ENCODE measurements at places on chromosomes 5 and 9.

DNA sequence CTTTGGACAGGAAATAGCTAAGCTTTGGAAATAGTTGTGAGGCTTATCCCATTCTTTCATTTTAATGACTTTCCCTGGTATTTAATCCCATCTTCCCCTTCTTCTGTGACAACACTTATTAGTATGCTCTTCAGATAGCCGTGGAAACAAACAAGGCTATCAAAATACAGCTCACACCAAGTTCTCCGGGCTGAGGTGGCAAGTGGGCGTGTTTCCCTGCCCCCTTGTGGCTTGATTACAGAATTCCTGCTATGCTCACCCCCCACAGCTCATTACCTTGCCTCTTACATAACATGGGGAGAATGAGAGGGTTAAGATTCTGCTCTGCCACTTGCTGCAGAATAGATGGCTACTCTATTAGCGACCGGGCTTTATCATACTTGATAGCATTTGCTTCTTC is 437.1 kb upstream of the TLE4 start:
- DNase-seq = no peak

DNA sequence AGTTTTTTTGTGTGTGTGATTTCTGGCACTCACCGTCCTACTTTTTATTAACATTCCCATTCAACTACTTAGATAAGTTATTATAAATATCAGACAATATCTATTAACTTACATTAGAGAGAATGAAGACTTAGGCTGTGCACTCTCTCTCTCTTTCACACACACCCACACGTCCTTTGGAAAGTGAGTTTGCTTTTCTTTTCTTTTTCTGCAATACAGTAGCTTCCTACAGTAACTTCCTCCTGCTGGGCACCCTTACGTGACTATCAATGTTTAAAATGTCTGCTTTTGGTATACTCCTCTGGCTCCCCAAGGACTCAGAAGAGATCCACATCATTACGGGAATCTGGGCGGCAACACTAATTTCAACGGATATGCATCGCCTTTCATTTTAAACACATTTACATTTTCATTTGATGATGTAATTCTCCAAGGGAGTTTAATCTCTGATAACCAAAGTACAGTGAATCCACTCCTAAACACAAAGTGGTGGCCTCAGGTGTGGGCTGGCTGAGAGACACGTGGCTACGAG is 179.5 kb downstream of the MAPKAP1 start:
- DNase-seq = no peak

DNA sequence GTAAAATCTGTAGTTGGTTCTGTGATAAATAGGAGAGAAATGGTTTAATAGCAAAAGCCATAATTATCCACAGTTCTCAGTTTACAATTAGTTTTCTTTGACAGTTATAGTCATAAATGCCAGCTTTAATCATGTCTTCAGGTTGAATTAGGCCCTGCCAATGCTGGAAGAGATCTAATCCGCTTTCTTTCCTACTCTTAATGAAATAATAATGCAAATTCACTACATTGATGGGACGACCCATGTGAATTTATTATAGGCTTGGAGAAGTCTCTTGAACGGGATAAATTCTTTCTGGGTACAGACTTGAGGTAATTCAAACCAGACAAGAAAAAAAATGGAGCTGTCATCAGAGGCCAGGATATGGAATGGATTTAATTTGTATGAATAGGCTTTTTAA is 950.4 kb downstream of the EFNA5 start:
- DNase-seq = no peak

DNA sequence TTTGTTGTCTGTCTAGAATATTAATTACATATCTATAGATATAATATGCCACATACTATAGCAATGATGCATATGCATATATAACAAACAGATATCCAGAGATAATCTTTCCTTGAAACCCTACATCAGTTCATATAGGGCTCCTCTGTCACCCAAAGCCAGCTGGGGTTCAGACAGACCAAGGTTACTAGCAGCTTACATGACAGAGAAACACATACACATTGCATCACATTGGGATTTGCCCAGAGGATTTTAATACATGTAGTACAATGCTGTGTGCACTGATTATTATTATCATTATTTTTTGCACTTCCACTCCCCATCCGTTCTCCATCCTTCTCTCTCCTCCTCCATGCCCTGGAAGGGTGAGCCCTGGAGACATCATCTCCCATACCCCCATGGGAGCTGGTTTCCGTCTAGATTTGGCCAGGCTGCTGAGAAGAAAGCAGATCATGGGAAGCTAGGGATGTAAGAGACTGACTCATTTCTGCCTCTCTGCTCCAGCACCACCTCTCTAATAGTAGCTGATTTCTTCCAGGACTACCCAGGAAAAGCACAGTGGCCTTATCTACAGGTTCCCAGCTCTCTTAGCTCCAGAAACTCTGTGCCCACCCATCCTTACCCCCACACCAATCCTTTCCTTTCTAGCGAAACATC is 23.3 kb downstream of the FST start:
- no peak for DNase-seq

DNA sequence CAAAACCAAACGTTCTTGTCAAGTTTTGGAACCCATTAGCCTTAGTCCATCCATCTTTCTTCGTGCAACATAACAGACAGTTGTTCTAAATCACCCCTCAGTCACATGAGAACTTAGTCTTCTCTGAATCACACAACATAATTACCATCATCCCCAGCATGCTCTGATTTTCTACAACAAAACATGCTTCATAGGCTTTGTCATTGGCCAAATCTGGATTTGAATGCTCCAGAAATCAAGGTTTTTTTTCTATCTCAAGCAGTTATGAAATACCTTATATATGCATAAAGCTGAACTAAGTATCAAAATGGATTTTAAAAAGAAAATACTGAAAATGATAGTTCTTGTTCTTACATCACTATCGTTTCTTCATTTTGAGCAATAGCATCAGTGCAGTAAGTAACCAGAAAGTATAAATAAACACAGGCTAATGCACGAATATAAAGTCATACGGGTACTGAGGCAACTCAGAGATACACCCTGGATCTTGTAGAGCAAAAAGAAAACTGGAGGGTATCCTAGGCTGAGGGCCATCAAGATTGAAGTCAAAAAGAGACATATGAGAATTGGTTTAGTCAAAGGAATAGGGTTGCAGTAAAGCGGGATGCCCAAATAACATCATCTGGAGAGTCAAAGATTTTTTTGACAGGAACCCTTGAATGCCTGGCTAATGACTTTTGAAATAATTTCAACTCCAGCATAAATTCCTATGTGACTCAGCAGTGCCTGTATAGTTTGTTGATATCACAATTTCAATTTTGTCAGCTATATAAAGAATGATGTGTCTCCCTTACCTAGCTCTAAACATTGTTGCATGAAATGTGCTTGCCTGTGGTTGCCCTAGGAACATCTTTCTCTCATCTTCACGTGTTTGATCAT is 164.7 kb downstream of the ADAMTSL1 start:
- no peak for DNase-seq

- DNase-seq = no peak
These were observed 212.3 kb downstream of the ICE1 start for GRCh38 chr5:5634817-5635216.

DNA sequence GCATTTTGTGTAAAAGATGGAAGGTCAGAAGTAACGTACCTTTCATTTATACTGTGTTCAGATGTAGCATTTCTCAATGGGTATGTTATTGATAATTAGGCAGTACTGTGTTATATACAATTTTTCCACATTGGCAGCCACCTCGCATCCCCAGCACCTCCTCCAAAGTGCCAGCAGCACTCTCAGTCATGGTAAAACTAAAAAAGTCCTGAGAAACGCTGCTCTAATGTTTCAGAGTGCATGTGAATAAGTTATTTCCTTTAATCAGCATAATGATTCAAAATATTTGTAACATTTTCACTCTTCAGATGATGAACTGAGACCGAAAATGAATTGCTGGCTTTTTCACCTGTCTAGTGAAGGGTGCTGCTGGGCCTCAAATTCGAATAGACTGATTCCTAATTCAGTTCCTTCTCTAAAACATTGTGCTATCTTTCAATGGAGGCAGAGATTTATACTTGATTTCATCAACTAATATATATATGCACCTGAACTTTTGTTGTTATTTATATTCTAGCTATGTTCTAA is 79.9 kb upstream of the ANKRD55 start:
- no peak for DNase-seq

DNA sequence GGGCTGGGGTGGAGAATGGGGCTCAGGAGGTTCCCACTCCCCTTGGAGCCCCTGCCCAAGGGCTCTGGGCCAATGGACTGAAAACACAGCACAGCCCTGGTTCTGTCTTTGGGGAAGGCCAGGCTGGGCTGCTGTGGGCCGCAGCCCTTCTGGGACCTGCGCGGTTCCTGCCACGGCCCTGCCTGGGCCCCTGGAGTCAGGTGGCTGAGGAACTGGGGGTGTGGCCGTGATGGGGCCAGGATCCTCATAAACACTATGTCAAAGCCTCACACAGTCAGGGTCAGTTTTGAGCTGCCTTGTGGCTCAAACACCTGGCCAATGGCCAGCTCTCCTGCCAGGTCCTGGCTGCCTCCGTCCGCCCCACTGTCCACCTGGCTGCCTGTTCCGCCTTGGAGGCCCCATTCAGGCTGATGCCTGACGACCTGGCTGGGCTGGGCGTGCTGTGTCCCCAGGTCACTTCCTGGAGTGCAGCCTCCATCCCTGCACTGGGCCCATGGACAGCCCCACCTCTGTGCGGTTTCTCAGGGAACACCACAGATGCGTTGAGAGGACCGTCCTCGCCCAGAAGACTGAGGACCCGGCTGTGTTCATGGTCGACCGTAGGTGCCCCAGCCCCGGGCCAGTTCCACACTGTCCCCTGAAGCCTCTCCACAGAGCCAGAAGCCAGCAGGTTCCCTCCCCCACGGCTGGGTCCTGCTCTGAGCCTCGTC is 27.5 kb downstream of the PAEP start:
- no peak for DNase-seq

- no peak for DNase-seq
These were observed 215.5 kb downstream of the PDZD2 start for GRCh38 chr5:31854181-31855133.

DNA sequence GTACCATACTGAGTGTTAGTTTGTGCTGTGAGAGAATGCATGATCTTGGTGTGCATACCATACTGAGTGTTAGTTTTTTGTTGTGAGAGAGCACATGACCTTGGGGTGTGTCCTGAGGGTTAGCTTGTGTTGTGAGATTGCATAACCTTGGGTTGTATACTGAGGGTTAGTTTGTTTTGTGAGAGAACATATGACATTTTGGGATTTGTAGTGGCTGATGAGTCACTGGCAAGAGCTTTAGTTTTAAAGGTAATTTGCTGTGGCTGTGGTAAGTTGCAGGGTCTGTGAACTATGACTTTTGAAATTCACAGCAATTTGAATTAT is 1068.3 kb upstream of the EDIL3 start:
- DNase-seq = no peak

- DNase-seq = no peak
These were observed 53.1 kb downstream of the RNF130 start for GRCh38 chr5:180018347-180019060.

- DNase-seq = no peak
These were observed 41.0 kb downstream of the KCNMB1 start for GRCh38 chr5:170348137-170348633.

GRCh38 chr9:83472764-83473163 is 65.4 kb downstream of the FRMD3 start:
- peak; percentile 94 for DNase-seq

All from GF-D8 (cell line).